ENCODE measurements at places on chromosomes 2 and 18.
A peak's percentile ranks its signal among the peaks of the same experiment; 100 is the strongest.

- no peak for DNase-seq
Observed at GRCh38 chr2:19987936-19988335, 2.0 kb downstream of the WDR35 start.

DNA sequence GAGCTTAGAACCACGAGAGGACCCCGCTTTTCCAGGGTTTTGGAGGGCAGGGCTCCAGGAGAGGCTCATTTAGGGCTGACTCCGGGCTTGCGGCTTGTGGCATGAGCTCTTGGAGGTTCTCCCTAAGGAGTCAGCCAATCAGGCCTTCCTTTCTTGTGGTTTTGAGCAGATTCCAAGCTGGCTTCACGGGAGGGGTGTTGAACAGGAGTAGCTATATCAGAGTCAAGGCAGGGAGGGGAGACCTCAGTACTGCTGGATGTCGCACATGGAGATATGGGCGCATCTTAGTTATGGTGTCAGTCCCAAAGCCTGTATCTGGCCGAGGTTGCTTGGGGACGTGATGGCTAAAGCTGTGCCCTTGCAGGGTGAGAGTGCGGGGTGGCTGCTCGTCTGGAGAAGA is 98.6 kb downstream of the AGAP1 start:
- no peak for DNase-seq

DNA sequence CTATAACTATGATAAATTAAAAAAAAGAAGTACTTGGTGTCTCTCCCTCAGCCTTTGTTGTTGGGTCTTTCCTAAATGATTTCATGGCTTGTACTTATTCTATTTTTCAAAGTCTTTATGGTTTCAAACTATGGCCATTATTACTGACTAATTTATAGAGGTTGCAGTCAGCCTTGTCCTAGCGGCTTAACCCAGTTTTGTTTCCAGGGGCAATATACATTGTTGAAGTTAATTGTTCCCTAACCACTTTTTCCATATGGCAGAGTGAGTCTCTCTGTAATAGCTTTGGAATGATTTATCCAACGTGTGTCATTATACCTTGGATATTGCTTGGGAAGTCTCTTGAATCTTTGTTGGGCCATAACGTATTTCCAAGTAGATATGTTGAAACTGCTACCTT is 408.8 kb downstream of the HRH4 start:
- DNase-seq: no peak

- DNase-seq: no peak
Observed at GRCh38 chr2:62335612-62336011, 139.7 kb downstream of the B3GNT2 start.

DNA sequence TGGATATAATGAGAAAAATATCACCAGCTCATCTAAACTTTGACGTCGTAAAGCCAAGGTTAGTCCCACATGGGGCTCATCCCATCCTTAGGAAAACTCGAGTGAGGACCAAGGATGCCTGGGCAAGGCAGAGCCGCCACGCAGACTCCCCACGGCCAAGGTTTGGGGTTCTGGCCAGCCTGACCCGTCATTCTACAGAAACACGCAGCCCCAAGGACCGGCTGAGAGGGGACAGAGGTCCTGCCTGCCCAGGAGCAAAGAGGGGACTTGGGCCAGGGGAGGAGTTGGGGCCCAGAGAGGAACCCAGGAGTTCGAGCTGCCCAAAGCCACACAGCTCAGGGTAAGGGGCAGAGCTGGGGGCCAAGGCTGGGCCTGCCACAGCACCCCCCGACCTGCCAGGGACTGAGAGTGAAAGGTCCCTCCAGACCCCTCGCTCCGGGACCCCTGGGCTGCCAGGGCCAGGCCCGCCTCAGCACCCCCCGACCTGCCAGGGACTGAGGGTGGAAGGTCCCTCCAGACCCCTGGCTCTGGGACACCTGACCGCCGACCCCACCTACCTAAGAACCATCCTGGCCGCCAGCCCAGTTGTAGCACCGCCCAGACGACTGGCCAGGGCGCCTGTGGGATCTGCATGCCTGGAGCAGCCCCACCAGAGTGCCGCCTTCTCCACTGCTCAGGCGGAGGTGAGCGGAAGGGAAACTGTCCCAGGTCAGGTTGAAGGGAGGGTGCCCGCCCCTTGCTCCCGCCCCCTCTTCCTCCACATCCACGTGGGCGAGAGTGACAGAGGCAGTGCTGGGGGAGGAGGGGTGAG is at the start of gene PDCD1:
Gene PDCD1 (minus strand): TSS at position 689 of the 811 bp plus-strand sequence. CDS start 56 bp downstream, at position 633.
- DNase-seq: no peak

DNA sequence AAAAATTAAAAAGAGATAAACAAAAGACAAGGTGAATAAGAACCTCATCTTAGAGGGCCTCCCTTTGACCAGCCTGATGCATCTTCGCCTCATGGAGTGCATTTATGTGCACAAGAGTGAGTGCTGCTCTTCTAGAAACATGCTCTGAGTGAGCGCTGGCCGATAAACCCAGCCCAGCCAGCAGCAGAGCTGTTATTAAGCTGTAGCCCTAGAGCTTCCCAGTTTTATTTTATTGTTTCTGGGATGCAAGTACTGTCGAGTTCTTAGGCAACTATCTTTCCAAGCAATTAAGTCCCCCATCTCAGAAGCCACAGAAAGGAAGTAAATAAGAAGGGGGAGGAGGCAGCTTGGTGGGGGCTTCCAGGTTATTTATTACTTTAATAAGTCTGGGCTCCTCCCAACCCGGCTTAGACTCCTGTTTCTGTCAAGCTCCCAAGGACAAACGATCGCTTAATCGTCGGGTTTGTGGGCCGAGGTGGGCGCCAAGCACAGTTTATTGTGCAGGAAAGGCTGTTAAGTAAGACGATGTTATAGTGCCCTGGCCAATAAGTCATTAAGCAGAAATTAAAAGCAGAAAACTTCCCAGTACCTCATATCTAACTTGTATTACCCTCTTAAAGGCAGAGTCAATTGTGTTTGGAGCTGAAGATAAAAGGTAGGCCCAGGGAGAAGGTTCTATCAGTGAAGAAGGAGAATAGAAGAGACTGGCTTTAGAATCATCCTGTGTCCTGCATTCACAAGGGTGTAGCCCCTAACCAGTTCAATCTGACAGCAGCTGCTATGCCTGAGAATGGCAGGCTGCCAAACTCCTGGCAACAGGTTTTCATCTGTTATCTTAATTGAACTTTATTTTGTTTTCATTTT is 176.3 kb downstream of the PIK3C3 start:
- no peak for DNase-seq

DNA sequence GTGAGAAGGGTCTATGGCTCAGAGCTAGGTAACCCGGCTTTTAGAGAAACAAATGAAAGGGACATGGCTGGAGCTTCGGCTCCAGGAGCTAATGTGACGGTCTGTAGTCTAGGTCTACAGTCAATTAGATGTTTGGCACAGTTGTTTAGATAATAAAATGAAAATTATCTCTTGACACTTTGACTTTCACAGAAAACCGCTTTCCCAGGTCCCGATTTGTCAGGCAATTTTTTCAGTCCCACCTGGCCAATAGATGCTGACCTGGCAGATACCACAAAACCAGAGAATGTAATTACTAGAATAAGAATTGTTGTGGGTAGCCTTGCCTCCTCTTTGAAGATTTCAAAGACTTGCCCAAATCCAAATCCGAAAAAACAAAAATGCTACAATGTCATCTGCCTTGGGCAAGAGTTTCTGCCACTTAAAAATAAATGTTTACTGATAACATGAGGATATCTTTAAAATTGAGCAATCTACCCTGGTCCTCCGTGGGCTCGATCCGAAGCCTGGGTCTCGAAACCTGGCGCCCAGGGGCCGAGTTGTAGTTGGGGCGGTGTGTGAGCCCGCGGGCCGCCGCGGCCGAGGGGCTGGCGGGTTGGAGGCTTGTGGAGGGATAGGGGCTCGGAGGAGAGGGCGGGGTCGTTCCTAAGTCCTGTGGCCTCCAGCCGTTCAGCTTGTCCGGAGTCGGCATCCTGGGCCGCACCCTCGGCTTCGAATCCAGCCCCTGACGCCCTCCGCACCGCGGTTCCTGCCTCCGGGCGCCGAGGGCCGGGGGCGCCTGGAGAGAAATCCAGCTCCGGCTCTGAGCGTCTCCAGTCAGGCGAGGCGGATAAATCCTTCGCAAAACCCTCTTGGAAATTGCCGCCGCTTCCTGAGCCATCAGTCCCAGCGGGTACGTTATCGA is 2.3 kb downstream of the EMX1 start:
- DNase-seq: no peak

DNA sequence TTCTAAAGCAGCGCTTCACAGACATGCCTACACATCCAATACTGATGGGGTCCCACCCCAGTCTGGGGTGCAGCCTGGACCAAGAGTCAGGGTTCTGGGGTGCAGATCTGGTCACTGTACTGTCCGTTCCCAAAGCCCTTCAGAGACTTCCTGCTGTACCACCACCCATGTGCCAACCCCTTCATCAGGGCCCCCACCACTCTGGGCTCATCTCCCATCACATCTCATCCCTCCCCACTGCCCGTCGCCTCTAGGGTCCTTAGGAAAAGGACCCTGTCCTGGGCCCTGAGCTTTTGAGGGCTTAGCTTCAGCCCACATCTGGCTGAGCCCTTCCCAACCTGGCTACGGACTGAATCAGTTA is 37.9 kb upstream of the ID2 start:
- DNase-seq: no peak

DNA sequence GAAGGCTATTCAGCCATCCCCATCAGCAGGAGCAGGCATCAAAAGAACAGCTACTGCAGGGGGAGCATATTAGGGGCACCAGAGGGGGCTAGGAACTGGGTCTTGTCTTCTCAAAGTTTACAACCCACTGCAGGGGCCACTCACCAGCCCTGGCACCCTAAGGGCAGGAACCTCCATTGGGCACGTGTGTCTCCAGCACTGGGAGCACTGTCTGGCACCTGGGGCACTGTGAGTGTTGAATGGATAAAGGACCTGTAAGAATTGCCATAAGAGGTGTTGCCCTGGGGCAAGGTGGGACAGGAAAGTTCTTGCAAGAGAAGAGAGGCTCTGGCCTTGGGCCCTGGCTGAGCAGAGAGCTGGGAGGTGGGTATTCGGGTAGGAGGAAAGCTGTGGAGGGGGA is 1.4 kb upstream of the STEAP3 start:
- no peak for DNase-seq

DNA sequence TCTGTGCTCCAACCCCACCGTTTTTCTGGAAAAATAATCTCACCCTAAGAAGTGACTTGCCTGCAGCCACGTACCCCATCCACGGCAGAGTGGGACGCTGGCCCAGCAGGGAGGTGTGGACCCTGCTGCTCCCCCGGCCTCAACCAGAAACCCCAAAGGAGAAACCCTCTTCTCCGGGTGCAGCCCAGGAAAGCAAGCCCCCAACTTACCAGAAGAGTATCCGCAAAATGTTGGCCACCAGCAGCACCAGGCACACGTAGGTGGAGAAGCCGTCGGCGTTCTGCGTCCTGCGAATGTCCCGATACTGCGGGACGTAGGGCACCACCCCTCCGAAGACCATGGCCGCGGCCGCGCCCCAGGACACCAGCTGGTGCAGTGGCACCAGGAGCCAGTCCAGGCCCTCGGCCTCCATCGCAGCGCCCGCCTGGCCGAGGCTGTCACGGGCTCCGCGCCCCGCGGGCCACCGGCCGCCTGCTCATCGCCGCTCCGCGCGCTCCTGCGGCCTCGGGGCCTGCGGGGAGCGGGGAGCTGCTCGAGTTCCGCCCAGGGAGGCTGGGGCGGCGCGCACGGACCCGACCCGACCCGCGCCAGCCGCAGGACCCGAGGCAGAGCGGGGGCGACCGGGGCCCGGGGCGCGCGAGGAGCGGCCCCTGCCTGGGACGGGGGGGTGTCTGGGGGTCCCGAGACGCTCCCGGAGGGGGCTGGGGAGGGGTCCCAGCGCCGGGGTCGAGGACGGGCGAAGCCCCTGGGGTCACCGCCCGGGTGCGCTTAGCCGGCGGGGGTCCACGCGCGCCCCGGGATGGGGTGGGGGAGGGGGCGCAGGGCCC is 725 bp downstream of the SLC66A2 start:
- no peak for DNase-seq

DNA sequence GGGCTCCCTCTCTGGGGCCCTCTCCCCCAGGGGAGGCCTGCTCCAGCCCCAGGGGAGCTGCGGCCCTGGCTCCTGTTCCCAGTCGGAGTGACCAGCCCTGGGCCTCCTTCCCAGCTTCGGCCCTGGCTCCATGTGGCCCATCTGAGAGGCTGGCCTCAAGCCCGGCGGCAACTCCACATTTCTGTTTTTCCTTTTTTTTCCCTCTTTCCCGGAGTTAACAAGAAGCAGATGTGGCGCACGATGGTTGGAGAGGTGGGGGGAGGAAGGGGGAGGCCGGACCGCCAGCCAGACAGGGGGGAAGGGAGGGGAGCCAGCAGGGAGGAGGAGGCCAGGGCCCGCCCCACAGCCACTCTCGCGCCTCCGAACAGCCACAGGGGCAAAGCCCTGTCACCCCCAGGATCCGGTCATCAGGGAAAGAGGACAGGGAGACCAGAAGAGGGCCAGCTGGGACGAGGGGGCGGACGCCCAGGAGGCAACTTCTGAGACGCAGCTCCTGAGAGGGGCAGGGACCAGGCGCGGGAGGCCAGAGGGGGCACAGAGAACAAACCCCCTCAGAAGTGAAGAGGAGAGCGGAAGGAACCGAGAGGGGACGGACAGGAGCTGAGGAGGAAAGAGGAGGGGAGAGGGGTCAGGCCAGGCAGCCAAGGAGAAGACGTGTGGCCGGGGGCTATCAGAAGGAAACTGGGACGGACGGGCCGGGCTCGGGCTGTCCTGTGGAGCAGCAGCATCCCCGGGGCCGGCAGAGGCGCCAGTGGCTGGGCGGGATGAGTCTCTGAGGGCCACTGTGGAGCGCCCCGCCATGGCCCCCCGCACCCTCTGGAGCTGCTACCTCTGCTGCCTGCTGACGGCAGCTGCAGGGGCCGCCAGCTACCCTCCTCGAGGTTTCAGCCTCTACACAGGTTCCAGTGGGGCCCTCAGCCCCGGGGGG is at the start of gene EMILIN1:
Gene EMILIN1 (plus strand): TSS at position 349 of the 928 bp plus-strand sequence. CDS start 451 bp downstream, at position 800.
- DNase-seq: peak; percentile 90
